Stimulated activated CD4-positive, alpha-beta T cell treated with anti-CD3 and anti-CD28 coated beads, TNF-alpha, amount 100 ng/mL, for 48 hours (primary cell): ENCODE measurements at places on chromosomes 3 and 15.

DNA sequence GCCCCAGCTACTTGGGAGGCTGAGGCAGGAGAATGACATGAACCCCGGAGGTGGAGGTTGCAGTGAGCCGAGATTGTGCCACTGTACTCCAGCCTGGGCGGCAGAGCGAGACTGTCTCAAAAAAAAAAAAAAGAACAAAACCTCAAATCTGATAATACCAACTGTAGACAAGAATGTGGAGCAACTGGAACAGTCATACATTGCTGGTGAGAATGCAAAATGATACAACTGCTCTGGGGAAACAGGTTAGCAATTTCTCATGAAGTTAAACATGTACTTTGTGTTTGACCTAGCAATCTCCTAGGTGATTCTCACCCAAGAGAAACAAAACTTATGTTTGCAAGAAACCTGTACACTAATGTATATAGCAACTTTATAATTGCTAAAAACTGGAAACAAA lies 4.4 kb upstream of the VHL start:
- DNase-seq, result no peak

GRCh38 chr15:90942354-90943120 lies 7.5 kb downstream of the UNC45A start:
- no peak for DNase-seq

- no peak for DNase-seq
Observed at GRCh38 chr3:152309535-152310307, 41.0 kb downstream of the MBNL1 start.

GRCh38 chr3:129597087-129597999 lies 9.1 kb downstream of the PLXND1 start:
- DNase-seq, result no peak

- no peak for DNase-seq
Observed at GRCh38 chr3:53750253-53751210, 95.7 kb downstream of the CHDH start.

DNA sequence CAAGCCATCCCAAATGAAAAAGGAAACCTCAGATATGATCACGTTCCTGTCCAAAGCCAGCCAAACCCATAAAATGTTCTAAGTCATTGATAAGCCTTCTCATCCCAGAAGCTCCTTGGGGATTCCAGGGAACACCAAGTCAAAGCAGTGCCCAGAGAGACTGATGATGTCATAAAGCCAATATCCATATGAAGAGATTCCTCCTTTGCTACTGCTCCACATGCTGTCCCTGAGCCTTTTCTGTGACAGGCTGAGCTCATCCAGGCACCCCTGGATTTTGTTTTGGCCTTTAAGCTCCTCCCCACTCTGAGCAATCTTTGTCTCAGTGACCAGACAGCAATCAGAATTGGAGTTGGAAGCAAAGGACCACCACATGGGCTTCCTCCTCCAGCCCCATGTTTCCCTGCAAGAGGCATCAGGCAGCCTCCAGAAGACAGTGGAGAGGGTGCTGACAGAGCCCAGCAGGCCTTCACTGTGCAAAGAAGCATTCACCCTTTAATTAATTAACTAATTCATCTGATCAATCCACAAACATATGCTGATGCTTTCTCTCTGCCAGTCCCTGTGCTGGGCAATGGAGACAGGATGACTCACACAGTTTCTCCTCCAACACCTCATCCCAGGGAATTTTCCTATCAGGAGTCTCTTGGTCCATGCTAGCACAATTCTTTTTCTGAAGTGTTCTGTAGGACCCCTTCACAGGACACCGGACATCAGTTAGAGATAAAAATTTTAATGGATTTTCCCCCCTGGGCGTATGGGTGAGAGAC lies 25.0 kb downstream of the MEX3B start:
- DNase-seq, result no peak

DNA sequence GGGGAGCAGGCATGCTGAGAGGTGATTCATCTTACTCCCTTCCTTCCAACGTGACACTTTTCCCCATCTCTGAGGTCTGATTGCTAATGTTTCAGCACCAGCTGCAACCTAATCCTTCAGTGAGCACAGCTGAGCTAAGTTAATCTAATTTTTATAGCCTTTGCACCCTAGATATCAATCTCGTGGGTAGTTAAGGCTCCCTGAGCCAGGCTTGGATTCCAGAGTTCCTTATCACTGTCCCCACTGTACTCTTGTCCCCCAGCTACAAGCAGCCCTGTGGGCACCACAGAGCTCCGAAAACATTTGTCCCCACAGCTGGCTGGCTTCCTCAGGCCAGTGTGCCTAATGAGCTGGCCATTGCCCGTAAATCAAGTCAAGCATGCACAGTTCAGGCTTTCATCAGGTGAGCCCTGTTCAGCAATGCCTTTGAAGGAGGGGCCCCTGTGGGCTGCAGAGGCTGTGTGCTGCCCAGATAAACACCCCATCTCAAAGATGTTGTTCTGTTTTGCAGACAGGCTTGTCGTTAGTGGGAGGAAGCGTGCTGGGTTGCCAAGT lies 376.9 kb upstream of the RASGRP1 start:
- DNase-seq, result no peak

DNA sequence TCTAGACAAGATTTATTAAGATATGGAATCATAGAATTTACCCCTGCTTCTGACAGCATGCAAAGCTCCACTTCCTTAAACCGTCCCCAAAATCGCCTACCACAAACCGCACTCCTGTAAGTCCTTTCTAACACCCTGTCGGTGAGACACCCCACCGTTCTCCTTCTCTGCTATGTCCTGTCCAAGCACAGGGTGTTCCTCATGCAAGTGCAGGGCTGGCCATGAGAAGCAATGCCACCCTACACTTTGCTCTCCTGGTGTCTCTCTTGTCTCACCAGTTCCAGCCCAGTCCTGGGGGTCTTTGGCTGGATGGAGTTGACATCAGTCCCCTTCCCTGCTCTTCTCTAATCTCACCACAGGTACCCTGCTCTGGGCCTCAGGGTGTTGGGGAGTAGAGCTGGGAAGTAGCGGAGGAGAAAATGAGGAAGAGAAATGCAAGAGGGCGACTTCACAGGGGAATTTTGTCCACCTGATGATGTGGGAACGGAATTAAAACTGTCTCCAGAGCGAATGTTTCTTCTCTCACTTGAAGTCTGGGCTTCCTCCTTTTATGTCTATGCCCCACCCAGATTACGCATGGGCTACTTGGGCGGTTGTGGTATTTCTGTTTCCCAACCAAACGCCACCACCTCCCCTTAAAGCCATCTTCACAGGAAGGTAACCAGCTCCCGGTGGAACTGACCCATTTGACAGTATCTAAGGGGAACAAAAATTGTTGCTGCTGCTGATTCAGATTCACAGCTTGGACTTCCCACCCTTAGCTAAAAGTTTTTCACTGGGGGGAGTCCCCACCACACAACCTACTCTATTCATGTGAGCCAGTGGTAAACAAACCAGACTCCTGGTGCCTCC lies 49.9 kb downstream of the CASR start:
- DNase-seq, result no peak

DNA sequence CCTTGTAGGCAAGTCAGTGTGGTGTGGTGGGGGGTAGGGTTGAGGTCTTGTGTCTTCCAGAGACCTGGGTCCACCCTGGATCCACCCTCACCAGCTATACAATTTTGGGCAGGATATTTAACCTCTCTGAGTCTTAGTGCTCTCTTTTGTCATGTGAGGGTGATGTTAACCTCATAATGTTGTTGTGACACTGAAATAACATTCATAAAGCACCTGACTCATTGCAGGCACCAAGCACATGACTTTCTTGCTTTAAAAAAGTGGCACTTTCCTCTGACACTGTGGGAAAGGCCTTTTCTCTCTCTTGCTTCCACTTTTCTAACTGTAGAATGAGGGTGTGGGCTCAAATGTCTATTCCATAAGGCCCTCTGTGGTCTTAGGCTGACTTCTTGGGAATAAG lies 75.5 kb downstream of the SCN10A start:
- no peak for DNase-seq

GRCh38 chr15:59191855-59192237 lies 14.8 kb upstream of the LDHAL6B start:
- no peak for DNase-seq

DNA sequence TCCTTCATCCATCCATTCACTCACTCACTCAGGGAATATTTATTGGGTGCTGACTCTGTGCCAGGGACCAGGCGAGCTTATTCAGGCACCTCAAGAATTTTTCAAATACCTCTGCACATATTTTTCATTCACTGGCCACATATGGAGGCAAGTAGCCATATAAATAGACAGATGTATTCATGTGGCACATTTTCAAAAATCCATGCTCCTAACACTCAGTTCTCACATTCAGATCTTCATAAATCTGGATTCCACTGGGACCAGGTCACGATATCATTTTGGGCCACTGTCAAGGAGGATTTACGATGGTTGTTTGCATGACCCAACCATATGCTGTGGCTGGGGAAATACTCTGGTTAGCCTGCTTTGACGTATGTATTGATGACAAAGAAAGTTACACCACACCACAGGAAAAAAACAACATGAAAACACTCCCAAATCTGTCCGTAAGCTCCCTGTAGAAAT lies 241.8 kb upstream of the LRTM1 start:
- DNase-seq, result no peak

DNA sequence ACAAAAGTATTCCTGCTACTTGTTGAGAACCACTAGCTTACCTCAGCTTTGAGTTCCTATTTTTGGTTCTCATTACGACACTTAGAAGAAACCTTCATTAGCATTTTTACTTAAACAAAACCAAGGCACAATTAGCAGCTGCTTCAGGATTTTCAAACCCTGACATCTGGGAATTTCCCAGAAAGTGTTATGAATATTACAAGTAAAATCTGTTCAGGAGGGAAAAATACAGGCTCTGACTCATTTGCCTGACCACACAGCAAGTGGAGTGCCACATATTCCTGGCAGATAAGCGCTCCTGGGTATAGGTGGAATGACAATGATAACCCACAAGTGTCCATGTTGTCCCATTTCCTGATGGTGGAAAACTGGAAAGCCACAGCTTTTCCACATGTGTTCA lies 10.3 kb upstream of the RFTN1 start:
- no peak for DNase-seq

DNA sequence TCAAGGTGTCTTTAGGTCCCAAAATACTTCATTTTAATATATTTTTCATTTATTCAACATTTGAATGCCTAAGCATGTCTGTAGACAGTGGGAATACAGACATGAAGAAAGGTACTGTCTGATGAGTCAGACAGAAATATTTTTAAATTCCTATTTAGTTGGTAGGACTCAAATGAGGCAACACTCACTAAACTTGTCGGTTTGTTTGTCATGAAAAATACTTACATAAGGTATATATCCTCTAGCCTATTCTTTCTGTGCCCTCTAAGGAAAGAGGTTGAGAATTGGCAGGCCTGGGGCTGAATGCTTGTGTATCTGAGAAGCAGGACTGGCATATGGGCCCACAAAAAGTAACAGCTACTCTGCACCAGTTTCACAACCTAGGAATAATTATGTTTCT lies 423.6 kb upstream of the MDFIC2 start:
- no peak for DNase-seq

GRCh38 chr3:134694946-134695543 lies 44.2 kb upstream of the KY start:
- DNase-seq, result no peak
